A172 (cell line): ENCODE measurements at places on chromosomes 6 and 20. TPM values are rescaled to one million over a fixed set of nuclear protein-coding genes. Genes with fewer than 3 reads are reported as not detected.

PIGT gene
- total RNA-seq, result 78.8 and 86.0 TPM in 2 replicates

SGK2 gene
- total RNA-seq, result not detected in 2 replicates

MYLK2 gene
- total RNA-seq, result 0.55 and 0.91 TPM in 2 replicates

- DNase-seq, result no peak
These were observed 101.1 kb upstream of the CDYL start for GRCh38 chr6:4675121-4675520.

- peak; percentile 6 for DNase-seq
These were observed 143.4 kb downstream of the FAM83B start for GRCh38 chr6:54990001-54990400.

DNA sequence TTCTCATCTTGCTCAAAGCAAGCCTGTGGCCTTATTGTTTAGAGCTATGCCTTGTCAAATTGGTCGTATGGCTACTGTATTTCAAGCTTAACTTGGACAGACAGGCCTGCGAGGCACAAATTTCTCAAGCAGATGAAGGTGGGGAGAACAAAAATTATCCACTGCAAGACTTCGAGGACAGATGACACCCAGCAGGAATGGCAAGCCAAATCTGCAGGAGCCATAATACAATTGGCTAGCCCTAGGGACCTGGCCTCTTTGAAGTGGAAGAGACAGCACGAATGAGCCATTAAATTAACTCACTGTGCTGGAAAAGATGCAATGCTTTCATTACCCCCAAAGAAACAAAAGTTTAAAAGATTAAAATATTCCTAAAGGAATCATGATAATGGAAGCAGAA is 5.0 kb upstream of the BLOC1S5 start:
- DNase-seq, result no peak

- DNase-seq, result peak; percentile 21
These were observed 162.0 kb downstream of the FAXC start for GRCh38 chr6:99187429-99187828.

DNA sequence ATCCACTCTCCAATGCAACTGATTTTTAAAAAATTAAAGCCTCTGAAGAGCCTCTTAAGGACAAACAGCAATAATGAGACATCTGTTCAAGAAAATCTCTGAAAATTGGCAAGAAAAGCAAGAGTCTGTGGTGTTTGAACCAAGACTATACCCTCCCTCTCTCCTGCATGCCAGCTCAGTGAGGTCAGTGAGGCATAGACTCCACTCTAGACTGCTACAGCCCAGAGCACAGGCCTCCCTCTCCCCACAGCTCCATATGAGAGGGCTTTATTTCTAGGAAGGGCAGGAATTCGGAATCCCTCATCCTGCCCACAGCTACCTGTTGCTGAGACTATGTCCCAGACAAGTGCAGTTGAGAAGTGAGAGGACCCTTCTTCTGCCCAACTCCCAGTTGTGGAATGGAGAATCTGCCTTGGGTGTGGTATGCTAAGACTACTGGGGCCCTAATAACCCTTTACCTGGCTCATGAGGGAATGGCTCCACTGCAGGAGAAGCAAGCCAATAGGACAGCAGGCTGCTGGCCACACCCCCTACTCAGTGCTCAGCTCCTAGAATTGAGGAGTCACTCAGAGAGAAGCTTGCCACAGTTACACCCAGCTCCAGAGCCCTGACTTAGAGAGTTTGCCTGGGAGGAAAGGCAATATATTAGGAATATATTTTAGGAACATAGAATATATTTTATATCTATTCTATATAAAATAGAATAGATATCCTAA is 22.7 kb upstream of the HLA-DQA1 start:
- no peak for DNase-seq

GRCh38 chr6:132227904-132228303 is 173.4 kb downstream of the MOXD1 start:
- DNase-seq, result no peak
